Hair follicle dermal papilla cell (primary cell): ENCODE measurements at places on chromosomes 11 and 22. TPM values are rescaled to one million over a fixed set of nuclear protein-coding genes. Genes with fewer than 3 reads are reported as not detected.

LRRC74B gene
- total RNA-seq, result 0.16 and 0.36 TPM in 2 replicates

KRTAP5-1 gene
- total RNA-seq, result not detected in 2 replicates

SHISAL1 gene
- 2.1 and 3.4 TPM in 2 replicates for total RNA-seq

ILK gene
- 216 and 230 TPM in 2 replicates for total RNA-seq

MMP8 gene
- 2.3 and 2.8 TPM in 2 replicates for total RNA-seq
